Breast epithelium (tissue), 4 donors: ENCODE measurements at places on chromosomes 4 and X. TPM values are rescaled to one million over a fixed set of nuclear protein-coding genes. Genes with fewer than 3 reads are reported as not detected.

The TMEM144 gene
- 50.1 TPM for total RNA-seq

The CT55 gene
- total RNA-seq, result not detected

- H3K4me3 ChIP-seq, result no peak overlapping the region
- H3K36me3 ChIP-seq, result no peaks in the 10 kb centered on the region
- H3K27me3 ChIP-seq, result no peaks in the 10 kb centered on the region
- no peak for DNase-seq
- no peaks in the 10 kb centered on the region for H3K4me1 ChIP-seq
Observed at GRCh38 chrX:43615660-43616059, 40.4 kb upstream of the MAOA start.

The VSIG1 gene
- total RNA-seq, result not detected

GRCh38 chr4:86181585-86181984 is 178.3 kb downstream of the MAPK10 start:
- H3K27ac ChIP-seq, result no peak overlapping the region
- DNase-seq, result no peak
- no peak overlapping the region for H3K4me3 ChIP-seq
- no peaks in the 10 kb centered on the region for H3K27me3 ChIP-seq

- H3K4me1 ChIP-seq, result no peaks in the 10 kb centered on the region
- H3K36me3 ChIP-seq, result no peaks in the 10 kb centered on the region
- no peak overlapping the region for H3K27ac ChIP-seq
- no peaks in the 10 kb centered on the region for H3K27me3 ChIP-seq
Observed at GRCh38 chrX:107978707-107979307, 3.4 kb downstream of the TEX13B start.

DNA sequence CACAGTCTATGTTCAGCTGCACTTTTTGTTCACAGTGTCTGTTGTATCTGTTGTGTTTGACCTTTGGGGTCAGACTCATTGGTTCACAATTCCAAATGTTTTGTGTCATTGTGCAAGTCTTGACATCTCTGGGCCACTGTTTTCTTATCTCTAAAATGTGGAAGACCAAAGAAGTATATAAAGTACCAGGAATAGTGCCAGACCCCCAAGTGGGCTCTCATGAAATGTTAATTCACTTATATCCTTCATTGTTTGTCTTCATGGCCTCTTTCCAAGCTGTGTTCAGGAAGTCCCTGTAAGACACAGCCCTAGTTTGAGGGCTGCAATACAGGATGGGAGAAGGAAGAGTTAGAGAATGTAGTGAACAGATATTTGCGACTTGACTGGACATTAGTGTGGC is 468.3 kb upstream of the BOD1L1 start:
- no peaks in the 10 kb centered on the region for H3K27me3 ChIP-seq
- H3K27ac ChIP-seq, result no peak overlapping the region
- H3K4me3 ChIP-seq, result no peak overlapping the region
- no peak for DNase-seq
- H3K4me1 ChIP-seq, result no peaks in the 10 kb centered on the region

The AFF1 gene
- total RNA-seq, result 70.5 TPM

The GAGE12H gene
- total RNA-seq, result not detected

The GABRB1 gene
- total RNA-seq, result not detected

DNA sequence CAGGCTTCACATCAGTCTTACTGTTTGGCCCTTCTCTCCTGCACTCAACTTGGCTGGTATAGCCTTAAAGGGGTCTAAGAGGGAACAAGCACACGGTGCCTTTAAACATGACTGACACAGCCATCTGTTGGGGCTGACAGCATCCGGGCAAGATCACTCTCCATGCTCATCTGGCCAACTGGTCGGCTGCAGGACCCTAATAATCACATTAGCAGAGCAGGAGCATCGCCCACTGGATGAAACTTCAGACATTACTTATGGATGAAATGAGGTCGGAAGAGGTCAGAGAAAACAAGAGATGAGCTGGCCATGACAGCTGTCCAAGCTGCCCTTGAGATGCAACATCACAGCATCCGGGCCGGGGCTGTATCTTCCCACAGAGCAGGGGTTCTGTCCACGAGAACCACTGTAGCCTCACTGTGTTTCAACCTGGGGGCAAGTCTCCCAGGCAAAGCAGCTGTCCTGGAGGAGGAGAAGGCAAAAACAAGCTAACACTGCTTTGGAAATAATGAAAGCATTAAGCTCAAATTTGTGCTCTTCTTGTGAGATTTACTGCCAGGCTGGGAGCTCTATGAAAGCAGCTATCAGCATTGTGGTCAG is 94.4 kb upstream of the TTC29 start:
- no peak for DNase-seq
- H3K4me1 ChIP-seq, result no peaks in the 10 kb centered on the region
- no peak overlapping the region for H3K27ac ChIP-seq
- no peaks in the 10 kb centered on the region for H3K27me3 ChIP-seq

DNA sequence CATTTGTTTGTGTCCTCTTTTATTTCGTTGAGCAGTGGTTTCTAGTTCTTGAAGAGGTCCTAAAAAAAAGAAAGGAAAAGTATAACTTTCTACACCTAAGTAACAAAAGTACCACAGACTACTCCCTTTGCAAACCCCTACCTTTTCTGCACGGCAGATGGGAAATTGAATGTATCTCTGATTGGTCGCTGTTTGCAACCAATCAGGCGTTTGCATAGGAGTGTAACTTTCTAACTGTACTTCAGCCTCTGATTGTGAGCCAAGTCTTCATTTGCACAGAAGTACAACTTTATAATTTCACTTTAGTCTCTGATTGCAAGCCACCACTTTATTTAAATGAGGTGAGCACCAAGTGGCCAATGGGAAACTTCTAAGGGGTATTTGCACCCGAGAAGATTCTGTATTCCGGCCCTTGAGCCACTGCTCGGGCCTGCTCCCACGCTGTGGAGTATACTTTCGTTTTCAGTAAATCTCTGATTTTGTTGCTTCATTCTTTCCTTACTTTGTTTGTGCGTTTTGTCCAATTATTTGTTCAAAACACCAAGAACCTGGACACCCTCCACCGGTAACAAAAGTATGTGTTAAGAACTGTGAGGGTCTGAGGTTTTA is 40.3 kb upstream of the FHL1 start:
- H3K4me1 ChIP-seq, result no peaks in the 10 kb centered on the region
- DNase-seq, result no peak
- H3K27ac ChIP-seq, result no peak overlapping the region
- H3K36me3 ChIP-seq, result no peaks in the 10 kb centered on the region
- H3K27me3 ChIP-seq, result no peaks in the 10 kb centered on the region

- no peaks in the 10 kb centered on the region for H3K4me1 ChIP-seq
- no peaks in the 10 kb centered on the region for H3K36me3 ChIP-seq
Observed at GRCh38 chr4:20878806-20879205, 178.5 kb downstream of the PACRGL start.

GRCh38 chr4:126604268-126604867 is 1028.4 kb upstream of the INTU start:
- no peak overlapping the region for H3K27ac ChIP-seq
- DNase-seq, result no peak
- no peak overlapping the region for H3K4me3 ChIP-seq
- no peaks in the 10 kb centered on the region for H3K36me3 ChIP-seq
- no peaks in the 10 kb centered on the region for H3K4me1 ChIP-seq

DNA sequence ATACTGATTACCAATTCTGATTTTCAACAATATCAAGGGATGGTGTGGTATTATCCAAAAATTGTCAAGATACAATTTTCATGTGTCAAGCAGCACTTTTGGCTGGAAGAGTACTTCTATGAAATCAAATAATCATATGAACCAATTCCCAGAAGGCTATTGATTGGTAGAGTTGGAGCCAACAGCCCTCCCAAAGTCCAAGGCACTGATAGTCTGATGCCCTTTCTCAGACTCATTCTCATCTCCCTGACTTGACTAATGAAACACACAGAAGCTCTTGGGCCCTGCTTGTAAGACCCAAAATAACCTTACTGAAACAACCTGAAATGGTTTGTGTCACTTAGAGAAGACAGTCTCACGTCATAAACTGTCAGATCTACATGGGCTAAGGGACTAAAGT is 48.9 kb downstream of the ATP11C start:
- no peak for DNase-seq
- H3K27me3 ChIP-seq, result no peaks in the 10 kb centered on the region
- H3K27ac ChIP-seq, result no peak overlapping the region
- no peaks in the 10 kb centered on the region for H3K36me3 ChIP-seq
- H3K4me1 ChIP-seq, result no peaks in the 10 kb centered on the region
- H3K4me3 ChIP-seq, result no peak overlapping the region

The RAB39B gene
- total RNA-seq, result 0.73 TPM

- no peak overlapping the region for H3K4me3 ChIP-seq
- H3K27ac ChIP-seq, result no peak overlapping the region
- H3K36me3 ChIP-seq, result no peaks in the 10 kb centered on the region
- no peak for DNase-seq
- H3K27me3 ChIP-seq, result peaks cover 21% of the 10 kb centered on the region
- H3K4me1 ChIP-seq, result no peaks in the 10 kb centered on the region
Observed at GRCh38 chrX:140664939-140665338, 44.6 kb upstream of the LINC00632 start.

DNA sequence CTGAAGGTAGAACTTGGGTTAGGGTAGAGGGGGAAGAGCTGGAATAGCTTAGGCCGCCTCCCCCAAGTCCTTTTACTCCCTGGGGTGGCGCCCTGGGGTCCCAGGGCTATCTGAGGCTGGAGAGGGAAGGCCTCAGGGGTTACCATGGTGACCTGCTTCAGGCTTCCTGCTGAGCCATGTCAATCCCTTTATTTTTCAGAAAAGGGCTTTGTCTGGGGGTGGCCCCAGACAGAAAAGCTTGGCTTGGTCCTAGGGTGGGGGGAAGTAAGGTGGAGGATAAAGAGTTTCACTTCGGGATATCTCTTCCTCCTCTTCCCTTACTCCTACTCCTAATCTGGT is 6.3 kb downstream of the EFNB1 start:
- H3K36me3 ChIP-seq, result no peaks in the 10 kb centered on the region
- H3K27me3 ChIP-seq, result peaks cover 61% of the 10 kb centered on the region
- no peak for DNase-seq
